Activated T-cell treated with anti-CD3 and anti-CD28 coated beads, Interleukin-2, amount 50 U/mL, for 72 hours (primary cell): ENCODE measurements at places on chromosomes 2 and 18.

- DNase-seq = no peak
Measured at GRCh38 chr2:100822587-100823248, 2.8 kb downstream of the NPAS2 start.

DNA sequence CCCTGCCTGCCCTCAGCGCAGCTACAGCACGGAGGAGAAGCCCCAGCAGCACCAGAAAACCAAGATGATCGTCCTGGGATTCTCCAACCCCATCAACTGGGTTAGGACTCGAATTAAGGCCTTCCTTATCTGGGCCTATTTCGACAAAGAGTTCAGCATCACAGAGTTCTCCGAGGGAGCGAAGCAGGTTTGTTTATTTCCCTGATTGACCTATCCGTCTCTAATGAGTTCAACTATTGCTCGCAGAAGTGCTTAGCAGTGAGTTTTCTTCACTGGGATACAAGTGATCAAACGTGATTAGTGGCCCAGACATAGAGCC lies 639 bp downstream of the MAIP1 start:
- DNase-seq = no peak

DNA sequence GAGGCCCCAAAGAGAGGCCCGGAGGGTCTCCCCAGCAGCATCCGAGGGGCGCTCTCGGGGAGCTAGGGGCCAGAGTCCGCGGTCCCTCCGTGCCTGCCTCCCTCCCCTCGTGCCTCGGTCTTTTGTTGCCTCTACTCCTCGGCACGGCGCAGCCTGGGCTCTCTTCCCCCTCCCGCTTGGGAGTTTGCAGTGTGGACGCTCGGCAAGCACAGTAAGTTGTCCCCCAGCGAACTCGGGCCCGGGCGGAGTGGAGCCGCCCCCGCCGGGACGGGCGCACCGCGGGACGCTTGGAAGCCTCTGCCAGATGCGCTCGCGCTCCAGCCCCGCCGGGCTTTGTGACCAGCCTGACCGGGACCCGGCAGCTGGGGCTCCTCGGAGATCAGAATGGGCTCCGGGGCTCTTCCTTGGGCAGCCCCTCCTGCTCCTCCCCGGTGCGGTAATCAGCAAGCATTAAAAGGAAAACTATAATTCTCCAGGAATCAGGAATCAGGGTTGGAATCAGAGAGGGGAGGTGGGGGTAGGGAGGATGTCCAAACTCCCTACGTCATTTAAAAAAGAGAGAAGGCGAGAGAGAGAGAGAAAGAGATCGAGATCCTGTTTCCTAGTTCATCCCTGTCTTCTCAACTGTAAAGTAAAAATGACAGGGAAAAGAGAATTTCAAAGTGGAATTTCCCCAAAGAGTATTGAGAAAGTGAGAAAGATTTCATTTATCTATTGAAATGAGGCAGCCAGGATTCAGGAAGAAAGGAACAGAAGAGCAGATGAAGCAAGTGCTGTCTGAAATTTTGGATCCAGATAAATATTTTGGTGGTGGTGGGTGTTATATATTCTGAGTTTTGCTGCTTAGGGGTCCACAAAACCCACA lies 786 bp upstream of the TMEM200C start:
- DNase-seq = no peak

- no peak for DNase-seq
Measured at GRCh38 chr2:102356381-102356712, 751 bp downstream of the IL18R1 start.

DNA sequence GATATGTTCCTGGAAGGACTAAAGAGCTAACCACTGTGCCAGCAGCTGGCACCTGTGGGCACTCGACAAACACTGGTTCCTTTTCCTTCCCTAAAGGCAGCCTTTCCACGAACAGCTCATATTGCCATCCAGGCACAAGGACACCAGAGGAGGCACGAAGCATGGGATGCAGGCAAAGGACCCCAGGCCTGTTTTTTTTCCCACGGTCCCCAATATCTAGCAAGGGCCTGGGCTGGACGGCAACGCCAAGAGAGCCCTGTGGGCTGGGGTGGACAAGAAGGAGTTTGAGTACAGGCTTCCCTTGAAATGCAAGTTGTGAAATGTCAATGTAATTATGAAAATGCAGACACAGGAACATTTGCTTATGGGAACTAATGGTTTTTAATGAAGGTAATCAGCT lies 135.9 kb downstream of the CYP26B1 start:
- no peak for DNase-seq

GRCh38 chr2:99682275-99683060 lies 192.7 kb upstream of the REV1 start:
- no peak for DNase-seq

GRCh38 chr2:201759567-201759966 lies 21.2 kb downstream of the ALS2 start:
- DNase-seq = no peak

GRCh38 chr2:231674587-231675338 lies 33.6 kb upstream of the PTMA start:
- DNase-seq = peak; percentile 80

DNA sequence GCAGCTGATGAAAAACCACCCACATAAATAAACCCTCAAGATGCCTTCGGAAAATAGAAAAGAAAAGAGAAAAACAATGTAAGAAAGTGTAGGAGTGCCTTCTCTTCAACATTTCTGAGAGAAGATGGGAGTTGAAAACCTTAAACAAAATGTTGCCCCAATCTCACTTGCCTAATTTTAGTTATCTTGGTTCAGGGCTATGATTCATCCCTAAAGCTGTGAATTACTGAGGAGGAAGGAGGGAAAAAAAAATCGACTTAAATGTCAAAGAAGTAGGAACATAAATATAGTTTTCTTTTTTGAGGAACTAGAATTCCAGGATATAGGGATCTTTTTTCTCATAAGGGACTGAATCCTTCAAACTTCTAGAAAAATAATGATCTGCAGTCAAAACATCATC lies 360.3 kb downstream of the TGIF1 start:
- DNase-seq = no peak

- no peak for DNase-seq
Measured at GRCh38 chr2:223886726-223887125, 49.3 kb upstream of the AP1S3 start.

GRCh38 chr2:70671092-70671675 lies 96.8 kb downstream of the ADD2 start:
- DNase-seq = no peak

DNA sequence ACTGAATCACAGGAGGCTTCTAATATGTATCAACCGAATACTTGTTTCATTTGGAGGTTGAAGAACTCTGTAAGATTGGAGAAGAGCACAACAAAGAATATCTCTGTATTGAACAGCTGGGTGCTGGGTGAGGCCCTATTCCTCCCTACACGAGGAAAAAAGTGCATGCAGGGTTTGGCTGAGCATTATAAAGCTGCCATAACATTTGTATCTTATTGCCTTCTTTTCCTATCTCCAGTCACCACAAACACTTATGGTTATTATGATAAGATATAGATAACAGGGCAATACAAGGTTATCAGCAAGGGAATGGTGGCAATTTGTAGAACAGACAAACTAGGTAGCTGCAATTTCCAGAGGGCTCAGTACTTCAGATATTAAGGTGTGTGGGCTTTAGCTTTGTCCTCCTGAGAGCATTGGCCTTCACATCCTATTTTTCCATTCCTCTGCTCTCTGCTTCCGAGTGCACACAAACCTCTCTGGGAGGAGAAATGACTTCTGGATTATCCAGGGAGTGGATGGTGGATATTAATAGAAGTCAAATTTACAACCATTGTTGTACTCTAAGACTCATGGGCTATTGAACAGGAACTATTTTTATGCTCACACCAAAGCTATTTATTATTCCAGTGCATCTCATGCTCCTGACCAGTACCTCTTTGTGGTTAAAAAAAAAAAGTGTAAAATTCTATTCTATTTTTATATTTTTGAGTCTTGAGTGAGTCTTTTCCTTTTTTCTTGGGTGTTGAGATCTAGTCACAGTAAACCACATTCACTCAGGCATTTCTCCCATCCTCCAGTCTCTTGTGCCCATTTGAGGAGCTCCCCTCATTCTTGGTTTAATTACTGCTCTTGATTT lies 248.4 kb downstream of the ETAA1 start:
- DNase-seq = no peak

- peak; percentile 24 for DNase-seq
Measured at GRCh38 chr2:73939419-73939818, 12.7 kb downstream of the DGUOK start.

DNA sequence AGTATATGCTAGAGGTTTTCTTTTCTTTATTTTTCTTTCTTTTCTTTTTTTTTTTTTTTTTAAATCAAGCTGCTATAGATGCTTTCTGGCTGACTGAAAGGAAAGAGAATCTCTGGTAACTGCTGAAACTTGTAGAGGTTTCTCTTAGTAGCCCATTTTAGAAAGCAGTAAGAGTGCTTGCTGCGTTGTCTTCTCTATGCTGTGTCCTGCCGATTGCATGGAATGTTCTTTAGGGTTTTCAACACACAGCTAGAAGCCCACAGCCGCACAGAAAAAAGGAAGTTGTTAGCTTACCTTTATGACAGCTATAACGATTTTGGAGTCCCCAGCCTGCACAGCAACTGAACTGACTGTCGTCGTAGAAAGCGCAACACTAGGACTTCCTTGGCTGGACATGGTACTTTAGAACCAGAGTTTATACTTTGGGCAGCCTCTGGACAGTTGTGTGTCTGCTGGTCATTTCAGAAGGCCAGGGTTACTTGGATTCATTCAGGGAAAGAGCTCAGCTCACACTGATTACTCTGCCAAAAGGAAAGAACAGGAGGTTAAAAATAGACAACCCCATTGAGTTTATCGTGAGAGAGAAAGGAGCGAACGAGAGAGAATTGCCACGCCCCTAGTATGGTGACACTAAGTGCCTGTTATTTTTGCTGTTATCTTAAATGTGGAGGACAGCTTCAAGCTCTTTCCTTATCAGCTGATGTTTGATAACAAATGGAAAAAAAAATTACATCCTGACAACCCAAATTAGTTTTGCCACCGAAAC lies at the start of gene CCDC141:
Gene CCDC141, minus strand, starts transcription at position 592 of the 766 bp plus-strand sequence. Its CDS starts 196 bp downstream, at position 396.
- DNase-seq = peak; percentile 19

DNA sequence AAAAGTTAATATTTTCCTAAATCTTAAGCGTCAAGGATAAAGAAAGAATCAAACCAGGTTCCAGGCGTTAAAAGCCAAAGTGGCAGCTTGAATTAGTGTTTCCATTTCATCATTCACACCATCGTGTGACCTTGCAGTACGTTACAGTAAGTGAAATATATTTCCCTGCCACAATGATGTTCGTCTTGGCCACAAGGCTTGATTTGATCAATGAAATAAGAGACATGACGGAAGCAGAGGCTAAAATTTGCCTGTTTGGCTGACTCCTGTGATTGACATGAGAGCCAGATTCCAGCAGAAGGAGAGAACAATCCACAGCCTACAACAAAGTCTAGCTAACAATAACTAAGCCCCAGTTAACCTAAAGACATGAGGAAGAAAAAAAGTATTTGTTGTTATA lies 62.0 kb downstream of the ASXL2 start:
- DNase-seq = no peak

DNA sequence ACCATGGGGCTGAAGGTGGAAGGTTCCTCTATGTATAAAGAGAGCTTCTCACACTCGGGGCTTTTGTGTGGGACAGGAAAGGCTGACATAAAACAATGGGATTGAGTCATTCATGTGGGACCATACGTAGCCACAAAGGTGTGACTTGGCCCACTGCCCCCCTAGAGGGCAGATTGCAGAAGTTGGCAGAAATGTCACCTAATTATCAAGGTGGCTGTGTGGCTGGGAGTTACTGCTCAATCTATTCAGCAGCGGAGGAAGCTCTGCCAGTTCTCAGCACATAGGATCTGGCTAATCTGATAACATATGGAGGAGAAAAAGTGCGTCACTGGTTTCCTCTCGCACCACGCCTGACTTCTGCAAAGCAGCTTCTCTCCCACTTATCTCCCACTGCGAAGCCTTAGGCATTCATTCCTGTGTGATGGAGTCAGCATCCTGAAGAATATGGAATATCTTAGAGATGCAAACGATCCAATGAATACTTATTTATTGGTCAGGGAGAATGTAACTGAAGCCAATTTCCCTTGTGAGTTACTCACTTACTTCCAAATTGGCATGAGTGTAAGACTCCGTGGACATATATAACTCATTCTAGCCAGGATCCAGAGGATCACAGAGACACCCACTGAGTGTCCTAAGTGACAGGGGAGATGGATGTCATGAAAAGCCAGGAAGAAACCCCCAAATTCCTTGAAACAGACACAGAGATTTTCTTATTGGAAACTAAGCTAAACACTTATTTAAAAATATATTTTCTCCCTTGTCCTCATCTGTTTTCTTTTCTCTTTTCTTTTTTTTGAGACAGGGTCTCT lies 344.8 kb downstream of the TGIF1 start:
- peak; percentile 3 for DNase-seq

GRCh38 chr2:126531029-126531428 lies 124.9 kb upstream of the GYPC start:
- DNase-seq = no peak

GRCh38 chr2:210363261-210363660 lies 48.3 kb upstream of the MYL1 start:
- no peak for DNase-seq

GRCh38 chr2:159217676-159218075 lies 68.8 kb downstream of the WDSUB1 start:
- no peak for DNase-seq

DNA sequence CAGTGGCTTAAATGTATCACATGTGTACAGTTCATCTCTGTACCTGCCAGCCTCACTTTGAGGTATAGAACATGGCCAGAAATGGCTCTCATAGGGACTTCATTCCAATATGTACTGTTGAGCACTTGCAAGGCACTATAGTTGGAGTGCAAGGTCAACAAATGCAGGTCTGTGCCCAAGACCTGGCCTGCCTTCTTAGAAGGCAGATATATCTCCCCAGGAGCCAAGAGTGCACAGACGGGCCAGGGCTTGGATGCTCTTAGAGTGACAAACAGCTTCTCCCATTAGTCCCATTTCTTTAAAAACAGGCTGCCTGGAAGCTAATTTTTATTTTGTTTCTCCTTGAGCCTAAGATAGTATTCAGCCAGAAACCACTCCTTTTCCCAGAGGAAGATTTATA lies 7.3 kb downstream of the TEX261 start:
- no peak for DNase-seq

DNA sequence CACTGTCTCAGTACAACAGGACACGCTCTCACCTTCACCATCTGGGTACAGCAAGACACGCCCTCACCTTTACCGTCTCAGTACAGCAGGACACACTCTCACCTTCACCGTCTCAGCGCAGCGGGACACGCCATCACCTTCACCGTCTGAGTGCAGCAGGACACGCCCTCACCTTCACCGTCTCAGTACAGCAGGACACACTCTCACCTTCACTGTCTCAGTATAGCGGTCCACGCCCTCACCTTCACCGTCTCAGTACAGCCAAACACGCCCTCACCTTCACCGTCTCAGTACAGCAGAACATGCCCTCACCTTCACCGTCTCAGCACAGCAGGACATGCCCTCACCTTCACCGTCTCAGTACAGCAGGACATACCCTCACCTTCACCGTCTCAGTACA lies 109.9 kb upstream of the CTDP1 start:
- no peak for DNase-seq

- DNase-seq = no peak
Measured at GRCh38 chr2:97963079-97963406, 32.7 kb downstream of the TMEM131 start.

- DNase-seq = peak; percentile 66
Measured at GRCh38 chr2:24083567-24084385, 858 bp downstream of the TP53I3 start.
